Right renal pelvis (tissue), 4 donors: ENCODE measurements at places on chromosomes 3 and 15. TPM values are rescaled to one million over a fixed set of nuclear protein-coding genes. Genes with fewer than 3 reads are reported as not detected.

GRCh38 chr3:22091329-22091728 is 340.3 kb upstream of the ZNF385D start:
- DNase-seq: no peak

GRCh38 chr15:83854321-83854720 is 200.4 kb downstream of the ADAMTSL3 start:
- no peak for DNase-seq

DNA sequence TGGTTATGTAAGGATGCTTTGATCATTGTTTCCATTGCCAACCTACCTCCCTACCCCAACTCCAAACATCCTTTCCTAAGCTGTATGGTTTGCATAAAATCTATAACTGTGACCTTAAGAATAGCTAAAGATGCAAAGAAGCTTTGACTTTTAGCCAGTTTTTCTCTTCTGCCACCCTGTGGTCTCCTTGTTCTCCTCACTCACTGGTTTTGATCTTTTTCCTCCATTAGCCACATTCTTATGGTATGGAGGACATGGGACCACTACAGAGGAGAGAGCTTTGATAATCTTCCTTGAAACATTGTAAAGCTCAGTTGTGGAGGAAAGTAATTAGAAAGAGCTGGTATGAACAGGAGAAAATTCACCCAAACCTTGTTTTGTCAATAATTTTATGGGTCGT is 115.9 kb downstream of the NEK11 start:
- DNase-seq: no peak

DNA sequence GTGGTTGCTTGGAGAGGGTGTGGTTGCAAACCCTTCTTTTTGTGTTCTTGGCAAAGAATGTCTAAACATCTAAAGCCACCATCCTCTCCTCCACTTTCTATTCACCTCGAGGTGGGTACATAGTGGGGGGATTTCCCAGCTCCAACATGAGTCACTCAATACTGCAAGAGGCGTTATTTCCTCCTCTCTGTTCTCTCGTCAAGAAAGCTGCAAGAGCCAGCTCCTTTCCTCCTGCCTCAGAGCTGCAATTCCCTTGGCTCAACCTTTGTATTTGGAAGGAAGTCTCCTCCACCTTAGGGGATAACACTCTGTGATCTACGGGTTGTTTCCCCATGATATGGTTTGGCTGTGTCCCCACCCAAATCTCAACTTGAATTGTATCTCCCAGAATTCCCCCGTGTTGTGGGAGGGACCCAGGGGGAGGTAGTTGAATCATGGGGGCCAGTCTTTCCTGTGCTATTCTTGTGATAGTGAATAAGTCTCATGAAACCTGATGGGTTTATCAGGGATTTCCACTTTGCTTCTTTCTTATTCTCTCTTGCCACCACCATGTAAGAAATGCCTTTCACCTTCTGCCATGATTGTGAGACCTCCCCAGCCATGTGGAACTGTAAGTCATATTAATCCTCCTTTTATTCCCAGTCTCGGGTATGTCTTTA is 138.4 kb downstream of the PLCL2 start:
- DNase-seq: no peak

DNA sequence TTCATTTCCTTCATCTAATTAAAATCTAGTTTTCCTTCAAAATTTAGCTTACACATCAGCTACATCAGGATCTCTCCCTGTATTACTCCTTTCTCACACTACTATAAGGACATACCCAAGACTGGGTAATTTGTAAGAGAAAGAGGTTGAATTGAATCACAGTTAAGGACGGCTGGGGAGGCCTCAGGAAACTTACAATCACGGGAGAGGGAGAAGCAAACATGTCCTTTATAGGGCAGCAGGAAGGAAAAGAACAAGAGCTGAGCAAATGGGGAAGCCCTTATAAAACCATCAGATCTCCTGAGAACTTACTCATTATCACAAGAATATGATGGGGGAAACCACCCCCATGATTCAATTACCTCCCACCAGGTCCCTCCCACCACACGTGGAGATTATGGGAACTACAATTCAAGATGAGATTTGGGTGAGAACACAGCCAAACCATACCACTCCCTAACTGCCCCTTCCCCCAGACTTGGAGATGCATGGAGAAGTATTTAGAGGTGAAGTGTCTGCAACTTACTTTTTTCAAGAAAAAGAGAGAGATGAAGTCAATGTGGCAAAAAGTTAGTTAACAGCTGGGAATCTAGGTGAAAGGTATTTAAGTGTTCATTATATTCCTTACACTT is 21.3 kb downstream of the PRTG start:
- DNase-seq: no peak

The ACKR4 gene
- polyA plus RNA-seq: 2.9 TPM
